ENCODE measurements at places on chromosomes 16 and 17. TPM values are rescaled to one million over a fixed set of nuclear protein-coding genes. Genes with fewer than 3 reads are reported as not detected.

QRICH2 gene
- 1.9 TPM for total RNA-seq

NPIPA8 gene
- total RNA-seq, result 7.4 TPM

HEATR9 gene
- total RNA-seq, result not detected

TNRC6C gene
- 3.2 TPM for total RNA-seq

SLFN13 gene
- 23.2 TPM for total RNA-seq

PCGF2 gene
- total RNA-seq, result 5.0 TPM

GLP2R gene
- 2.5 TPM for total RNA-seq

DDX28 gene
- total RNA-seq, result 13.8 TPM

TNFRSF13B gene
- total RNA-seq, result not detected

- no peak for DNase-seq
These were observed 20.3 kb downstream of the CLUH start for GRCh38 chr17:2691069-2691871.

DNA sequence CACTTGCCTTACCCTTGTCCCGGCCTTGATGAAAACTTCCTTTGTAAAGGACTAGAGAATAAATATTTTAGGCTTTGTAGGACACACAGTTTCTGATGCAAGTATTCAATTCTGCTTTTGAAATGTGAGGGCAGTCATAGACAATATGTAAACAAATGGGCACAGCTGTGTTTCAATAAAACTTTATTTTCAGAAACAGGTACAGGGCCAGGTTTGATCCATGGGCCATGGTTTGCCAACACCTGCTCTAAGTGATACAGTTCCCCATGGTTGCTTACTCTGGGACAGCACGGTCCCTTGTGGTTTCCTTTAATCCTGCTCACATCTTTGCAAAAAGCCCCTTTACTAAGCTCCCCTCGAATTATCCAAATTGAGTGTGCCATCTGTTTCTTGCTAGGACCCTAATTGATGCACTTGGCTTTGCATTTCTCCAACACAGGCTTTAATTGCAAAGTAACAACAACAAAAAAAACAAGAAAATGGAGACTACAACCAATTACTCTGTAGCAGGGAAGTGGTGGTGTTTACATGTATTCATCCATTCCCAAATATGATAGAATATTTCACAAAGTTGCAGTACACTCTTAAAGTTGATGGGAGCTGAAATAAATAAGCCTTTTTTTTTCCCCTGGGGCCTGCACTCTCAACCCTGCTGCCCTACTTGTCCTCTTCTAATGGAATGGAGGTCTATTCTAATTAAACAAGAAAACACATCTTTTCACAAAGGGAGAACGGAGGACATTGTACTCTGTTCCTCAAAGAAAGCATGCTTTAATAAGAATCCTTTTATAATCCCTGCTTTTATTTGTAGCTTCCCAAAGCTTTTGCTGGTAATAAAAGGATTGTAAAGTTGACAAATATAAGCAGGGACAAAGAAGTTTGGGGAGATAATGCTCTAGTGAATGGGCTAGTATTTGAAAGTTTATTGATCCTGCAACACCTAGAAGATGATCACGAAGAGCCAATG, 37.7 kb upstream of the TOX3 start:
- DNase-seq, result no peak

- DNase-seq, result no peak
These were observed 191.1 kb downstream of the C16orf78 start for GRCh38 chr16:49564496-49565229.

DNA sequence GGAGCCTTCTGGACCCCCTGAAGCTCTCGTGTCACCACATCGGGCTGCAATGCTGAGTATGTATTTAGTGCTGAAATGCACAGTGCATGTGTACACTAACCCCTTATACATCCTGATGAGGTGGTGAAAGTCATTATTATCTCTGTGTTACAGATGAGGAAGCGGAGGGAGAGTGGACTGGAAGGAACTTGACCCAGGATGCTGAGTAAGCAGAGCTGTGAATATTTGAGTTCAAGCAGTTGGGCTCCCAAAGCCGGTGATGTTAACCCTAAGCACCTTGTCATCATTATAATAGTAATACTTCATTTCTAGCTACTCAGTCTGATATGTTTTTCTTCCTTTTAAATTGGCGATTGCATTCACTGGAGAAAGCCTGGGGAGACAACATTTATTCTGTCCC, 25.9 kb upstream of the NKD1 start:
- no peak for DNase-seq

- no peak for DNase-seq
These were observed 206.9 kb downstream of the RAB11FIP4 start for GRCh38 chr17:31598399-31598782.

DNA sequence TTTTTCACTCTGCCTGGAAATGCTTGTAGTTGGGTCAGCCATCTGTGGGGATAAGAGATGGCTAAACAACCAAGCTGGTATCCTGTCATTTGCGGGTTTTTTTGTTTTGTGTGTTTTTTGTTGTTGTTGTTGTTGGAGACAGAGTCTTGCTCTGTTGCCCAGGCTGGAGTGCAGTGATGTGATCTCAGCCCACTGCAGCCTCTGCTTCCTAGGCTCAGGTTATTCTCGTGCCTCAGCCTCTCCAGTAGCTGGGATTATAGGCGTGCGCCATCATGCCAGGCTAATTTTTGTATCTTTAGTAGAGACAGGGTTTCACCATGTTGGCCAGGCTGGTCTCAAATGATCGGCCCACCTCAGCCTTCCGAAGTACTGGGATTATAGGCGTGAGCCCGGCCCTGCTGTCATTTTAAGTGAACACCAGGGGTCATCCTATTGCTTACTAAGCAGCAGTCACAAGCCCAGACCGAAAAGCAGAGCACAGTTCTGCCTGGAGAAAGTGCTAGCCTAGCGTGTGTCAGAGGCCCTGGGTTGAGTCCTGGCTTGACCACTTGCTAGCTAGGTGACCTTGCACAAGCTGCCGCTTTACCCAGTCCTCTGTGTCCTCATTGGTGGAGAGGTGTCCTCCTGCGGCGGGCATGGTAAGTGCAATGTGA, 4.6 kb downstream of the SMCR8 start:
- peak; percentile 32 for DNase-seq

GRCh38 chr17:2684549-2684948, 27.0 kb downstream of the CLUH start:
- DNase-seq, result no peak

DNA sequence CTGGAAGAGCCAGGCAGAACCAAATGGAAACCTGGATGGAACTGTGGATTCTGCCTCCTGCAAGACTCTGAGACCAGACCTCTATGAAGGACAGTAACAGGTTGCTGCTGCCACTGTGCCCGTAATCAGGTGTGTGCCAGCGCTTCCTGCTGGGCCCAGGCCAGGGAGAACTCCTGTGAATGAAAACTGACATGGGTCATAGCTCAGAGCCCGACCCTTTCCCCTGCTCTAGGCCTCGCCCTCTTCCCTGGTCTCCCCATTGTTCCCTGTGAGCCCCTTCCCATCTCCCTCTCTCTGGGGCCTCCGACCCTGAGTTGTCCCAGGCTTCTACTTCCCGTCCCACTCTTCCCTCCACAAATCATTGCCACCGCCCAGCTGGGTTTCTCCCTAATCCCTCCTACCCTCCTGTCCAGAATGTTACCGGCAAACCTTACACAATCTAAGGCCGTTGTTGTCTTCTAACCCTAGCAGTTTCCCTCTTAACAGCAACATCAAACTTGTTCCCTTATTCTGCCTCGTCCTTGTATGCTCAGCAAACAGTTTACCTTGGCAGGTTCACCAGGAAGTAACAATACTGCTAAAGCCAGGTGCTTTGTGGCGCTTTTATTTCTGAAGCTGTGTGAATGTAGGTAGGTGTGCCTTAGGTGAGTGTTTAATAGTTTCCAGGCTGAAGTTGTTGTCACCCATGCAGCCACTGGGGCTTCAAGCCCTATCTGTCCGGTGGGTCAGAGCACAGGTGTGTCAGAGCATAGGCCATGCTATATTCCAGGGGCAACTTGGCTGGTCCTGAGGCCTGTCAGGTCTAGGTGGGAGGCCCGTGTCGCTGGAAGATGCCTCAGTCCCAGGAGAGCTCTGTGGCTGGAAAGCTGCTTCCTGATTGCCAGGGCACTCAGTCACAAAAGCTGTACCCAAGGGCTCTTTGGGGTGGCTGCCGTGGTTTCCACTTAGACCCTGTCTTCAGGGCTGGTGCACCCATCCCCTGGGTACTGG, 32.0 kb downstream of the SMPD3 start:
- DNase-seq, result no peak

DNA sequence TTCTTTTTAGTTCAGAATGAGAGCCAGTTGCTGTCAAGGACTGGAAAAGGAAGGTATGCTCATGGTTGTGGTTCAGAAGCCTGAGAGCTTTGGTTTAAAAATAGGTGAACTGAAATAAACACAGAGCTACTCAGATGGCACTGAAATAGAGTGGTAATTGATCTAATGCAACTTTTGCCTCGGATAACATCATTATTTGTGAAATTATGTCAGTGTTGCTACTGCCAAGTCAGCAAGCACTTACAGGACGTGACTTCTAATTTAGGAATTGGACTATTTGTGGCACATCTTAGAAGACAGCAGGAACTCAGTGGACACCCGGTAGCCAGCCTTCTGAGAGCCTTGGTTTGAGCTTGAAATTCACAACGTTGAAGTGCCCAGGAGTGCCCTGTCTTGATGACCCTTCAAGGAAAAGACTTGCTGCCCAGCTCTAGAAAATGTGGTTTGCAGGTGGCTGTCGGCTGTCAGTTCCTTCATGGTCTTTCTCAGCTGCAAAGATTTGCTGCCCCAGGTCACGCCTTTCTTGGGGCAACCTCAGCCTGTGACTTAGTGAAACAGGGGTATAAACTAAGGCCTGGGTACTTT, 42.0 kb upstream of the XYLT1 start:
- peak; percentile 49 for DNase-seq

GRCh38 chr17:58200024-58200633, 7.6 kb downstream of the EPX start:
- peak; percentile 61 for DNase-seq

- no peak for DNase-seq
These were observed 9.1 kb upstream of the CCL5 start for GRCh38 chr17:35889241-35889640.

- no peak for DNase-seq
These were observed 29.7 kb upstream of the ZC3H18 start for GRCh38 chr16:88540346-88540977.

DNA sequence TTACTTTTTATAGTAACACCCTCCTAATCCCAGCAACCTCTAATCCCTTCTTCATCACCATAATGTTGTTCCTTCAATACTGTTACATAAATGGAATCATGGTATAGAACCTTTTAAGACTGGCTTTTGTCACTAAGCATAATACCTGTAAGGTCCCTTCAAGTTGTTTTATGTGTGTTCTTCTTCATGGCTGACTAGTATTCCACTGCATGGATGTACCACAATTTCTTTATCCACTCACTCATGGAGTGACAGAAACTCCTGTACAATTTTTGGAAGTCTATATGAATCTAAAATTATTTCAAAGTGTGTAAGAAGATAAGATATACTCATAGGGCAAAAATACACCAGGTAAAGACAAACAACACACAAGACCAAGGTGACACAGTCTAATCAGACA, 36.8 kb downstream of the MEAK7 start:
- DNase-seq, result no peak

DNA sequence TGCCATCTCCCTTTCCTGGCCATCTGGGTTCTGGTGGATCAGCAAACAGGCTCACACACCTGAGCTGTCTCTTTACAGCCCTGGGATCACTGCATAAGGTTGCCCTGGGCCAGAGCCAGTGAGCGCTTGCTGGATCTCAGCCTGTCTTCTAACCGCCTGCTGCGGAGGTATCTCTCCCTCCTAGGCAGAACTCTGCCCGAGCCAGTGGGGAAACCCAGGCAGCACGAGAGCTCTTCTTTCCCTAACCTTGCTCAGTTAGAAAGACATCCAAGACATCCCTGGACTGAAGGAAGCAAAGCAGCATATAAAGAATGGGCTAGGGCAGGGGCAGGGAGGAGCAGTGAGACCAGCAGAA, 6.4 kb downstream of the HAS3 start:
- no peak for DNase-seq

DNA sequence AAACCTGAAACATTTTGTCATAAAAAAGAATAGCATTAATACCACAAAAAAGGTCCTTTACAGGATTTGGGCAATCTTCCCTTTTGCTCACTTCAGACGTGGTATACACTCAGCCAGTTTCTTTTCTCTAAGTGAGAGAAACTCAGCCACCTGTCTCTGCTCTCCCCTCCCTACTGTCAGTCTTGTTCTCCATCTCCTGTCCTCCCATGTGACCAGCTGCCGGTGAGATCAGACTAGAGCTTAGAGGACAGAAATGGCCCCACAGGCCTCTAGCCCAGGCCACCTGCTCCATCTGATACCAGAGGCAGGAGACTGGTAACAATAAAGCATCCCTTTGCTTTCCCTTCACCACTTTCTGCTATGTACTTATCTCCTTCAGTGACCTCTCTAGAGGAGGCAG, 34.9 kb downstream of the CMC2 start:
- no peak for DNase-seq

GRCh38 chr17:38352245-38353085, 821 bp downstream of the SOCS7 start:
- peak; percentile 32 for DNase-seq

DNA sequence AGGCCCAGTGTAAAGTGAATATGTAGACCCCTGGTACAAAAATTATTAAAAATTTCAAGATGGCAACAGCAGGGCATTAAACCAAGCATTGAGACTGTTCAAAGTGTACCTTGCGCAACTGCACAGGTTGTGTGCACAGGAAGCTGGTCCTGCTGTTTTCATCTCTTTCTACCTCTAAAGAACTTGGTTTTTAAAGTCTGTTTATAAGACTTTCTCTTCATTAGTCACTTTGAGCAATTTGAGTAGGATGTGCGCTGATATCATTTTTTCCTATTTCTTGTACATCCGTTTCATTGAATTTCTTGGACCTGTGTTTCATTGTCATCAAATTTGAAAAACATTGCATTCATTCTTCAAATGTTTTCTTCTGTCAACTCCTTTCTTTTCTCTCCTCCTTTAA, 16.8 kb upstream of the PMP22 start:
- DNase-seq, result no peak

DNA sequence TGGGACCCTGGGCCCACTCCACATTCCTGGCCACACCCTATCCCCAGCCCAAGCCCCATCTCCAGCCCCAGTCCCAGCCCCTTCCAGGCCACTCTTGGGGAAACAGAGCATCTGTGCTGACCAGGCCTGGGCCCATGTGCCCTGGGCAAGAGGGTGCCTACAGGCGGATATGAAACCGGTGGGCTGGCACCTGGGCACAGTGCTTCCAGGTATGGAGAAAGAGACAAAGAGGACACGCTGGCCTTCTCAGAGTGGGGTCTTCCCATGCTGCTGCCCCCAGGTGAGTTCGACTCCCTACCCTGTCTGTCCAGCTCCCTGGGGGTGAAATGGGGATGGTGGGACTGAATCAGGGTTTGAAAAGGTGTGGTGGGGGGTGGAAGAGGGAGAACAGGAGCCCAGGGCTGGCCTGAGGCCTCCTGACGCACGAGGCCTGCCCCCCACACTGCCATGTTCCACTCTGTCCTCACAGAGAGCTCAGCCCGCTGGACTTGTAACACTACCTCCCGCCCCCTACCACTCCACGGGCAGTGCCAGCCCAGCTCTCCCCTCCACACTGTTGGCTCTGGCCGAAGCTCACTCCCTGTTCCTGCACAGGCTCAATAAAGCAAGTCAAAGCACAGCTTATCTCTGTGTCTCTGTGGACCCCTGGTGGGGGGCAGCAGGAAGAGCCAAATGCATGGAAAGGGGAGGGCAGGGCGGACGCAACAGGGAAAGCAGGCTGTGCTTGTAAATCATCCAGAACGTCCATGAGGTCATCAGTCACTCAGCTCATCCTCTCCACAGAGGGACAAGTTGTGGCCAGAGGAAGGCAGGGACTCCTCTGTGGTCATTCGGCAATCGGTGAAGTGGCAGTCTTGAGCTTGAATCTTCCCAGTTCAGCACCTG, 71.1 kb upstream of the TMEM97 start:
- no peak for DNase-seq

- DNase-seq, result peak; percentile 71
These were observed 3.1 kb downstream of the ABAT start for GRCh38 chr16:8677481-8677880.

- no peak for DNase-seq
These were observed 19.7 kb downstream of the NUP88 start for GRCh38 chr17:5399767-5400166.

All from M059J (cell line).